Cardiac fibroblast (primary cell): ENCODE measurements at places on chromosomes 3 and 15.

- no peak for DNase-seq
These were observed 88.4 kb upstream of the RASGRP1 start for GRCh38 chr15:38652998-38653397.

- DNase-seq, result no peak
These were observed 1.3 kb downstream of the ACAP2 start for GRCh38 chr3:195441476-195441991.

GRCh38 chr3:84825817-84826216, 133.0 kb upstream of the CADM2 start:
- no peak for DNase-seq

DNA sequence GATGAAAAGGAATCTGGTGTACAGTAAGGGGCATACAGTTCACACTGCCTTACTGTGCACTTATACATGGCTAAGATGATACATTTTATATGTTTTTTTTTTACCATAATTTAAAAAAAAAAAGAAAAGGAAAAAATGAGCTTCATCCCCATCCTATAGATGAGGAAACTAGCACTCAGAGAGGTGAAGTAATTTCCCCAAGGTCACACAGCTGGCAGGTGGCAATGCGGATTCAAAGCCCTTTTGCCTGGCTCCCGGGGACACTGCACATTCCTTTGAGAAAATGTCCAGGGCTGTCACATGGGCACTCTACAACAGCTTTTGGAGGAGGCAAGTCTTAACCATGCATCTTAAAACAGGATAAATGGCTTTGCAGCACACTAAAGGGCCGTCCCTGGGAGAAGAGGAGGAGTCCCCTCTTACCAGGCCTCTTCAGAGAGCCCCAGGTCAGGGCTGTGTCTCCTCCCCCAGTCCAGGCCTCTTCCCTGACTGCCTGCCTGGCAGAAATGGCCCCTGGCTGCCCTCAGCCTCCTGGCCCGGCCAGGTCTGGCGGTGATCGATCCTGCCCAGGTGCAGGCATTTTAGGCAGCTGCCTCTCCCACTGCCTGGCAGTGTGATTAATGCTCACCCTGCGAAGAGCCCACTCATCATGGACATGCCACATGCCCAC, 95.1 kb upstream of the LINGO1 start:
- DNase-seq, result no peak

GRCh38 chr3:112020674-112021085, 13.9 kb upstream of the TMPRSS7 start:
- no peak for DNase-seq

- no peak for DNase-seq
These were observed 3.3 kb downstream of the P2RY14 start for GRCh38 chr3:151275091-151275490.
